Pulmonary artery endothelial cell (primary cell): ENCODE measurements at places on chromosomes 5 and 9.

DNA sequence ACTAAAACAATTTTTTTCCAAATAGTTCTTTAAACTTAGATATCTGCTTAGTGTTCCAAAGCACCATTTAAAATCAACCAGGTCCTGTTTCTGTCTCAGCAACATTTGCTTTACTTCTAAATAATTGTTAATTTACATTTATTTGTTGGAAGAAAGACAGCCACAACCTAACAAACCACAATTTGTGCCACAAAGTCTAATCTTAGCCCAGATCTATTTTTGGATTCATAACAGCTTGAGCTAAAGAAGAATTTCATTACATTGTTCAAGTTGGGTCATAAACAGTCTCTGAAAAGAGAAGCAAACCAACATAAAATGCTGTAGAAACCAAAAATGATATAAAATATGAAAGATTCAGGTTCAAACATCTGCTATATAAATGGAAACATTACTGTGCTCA lies 24.4 kb downstream of the MLLT3 start:
- DNase-seq, result no peak

- DNase-seq, result no peak
These were observed 911 bp upstream of the PIK3R1 start for GRCh38 chr5:68214482-68215207.

DNA sequence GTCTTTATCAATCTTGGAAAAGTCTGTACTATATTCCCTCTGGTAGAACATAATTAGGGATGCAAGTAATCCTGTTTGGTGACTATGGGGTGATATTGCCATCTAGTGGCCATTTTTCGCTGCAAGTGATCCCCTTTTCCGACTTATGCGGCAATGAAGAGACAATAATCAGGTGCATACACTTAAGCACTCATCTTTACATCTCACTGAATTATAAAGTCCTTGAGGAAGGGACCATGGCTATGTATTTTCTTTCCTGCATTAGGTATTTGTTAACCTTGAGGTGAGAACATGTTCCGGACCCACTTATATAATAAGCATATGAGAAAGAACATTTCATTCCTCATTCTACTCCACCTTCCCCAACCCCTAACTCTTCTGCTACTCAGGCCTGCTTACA lies 19.6 kb upstream of the LIX1 start:
- DNase-seq, result peak; percentile 62

DNA sequence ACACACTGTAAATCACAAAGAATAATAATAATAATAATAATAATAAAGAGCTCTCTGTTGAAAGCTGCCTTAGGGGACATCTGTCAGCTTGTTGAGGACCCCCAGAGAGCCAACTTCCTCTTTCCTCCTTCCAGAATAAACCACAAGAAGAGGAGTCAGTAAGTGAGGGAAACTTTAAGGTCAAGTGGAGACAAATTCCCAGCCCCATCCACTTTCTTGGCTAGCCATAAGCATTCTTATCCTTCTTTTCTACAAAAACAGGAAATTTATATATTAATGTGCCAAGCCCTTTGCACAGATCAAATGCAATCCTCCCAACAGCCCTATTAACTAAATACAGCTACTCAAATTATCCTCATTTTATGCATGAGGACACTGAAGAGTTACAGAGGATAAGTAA lies 9.4 kb upstream of the C5orf58 start:
- DNase-seq, result no peak

DNA sequence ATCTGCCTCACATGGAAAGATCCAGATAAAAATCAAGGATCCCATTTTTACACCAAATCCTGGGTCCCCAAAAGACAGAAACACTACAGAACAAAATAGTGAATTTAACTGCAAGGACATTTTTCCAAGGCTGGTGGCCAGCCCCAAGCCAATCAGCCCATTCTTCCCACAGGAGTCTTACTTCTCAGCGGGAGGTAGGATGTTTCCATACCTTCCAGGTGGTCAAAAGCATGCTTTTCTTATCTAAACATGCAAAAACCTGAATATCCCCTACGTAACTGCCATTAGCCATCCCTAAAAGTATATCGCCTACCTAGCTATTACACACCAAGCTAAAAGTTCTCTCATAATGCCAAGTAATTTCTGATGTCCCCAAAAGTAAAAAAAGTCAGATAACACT lies 20.6 kb downstream of the TMEM161B start:
- no peak for DNase-seq

DNA sequence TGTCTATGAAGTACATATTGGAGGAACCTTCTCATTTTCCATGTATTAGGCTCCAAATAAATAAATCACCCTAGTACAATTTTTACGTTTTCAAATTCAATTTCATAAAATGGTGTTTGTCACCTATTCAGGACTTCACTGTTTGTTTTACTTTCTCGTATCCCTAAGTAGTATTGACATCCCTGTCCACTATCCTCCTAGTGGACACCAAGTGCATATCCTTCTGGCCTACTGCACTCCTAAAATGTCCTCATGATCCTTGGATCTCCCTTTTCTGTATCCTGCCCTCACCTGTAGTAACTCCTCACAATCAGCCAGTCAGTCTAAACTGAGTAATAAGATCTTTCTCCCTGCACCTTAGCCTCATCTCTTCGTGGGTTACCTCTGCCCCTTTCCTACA lies 539.9 kb downstream of the DMRTA1 start:
- DNase-seq, result no peak

DNA sequence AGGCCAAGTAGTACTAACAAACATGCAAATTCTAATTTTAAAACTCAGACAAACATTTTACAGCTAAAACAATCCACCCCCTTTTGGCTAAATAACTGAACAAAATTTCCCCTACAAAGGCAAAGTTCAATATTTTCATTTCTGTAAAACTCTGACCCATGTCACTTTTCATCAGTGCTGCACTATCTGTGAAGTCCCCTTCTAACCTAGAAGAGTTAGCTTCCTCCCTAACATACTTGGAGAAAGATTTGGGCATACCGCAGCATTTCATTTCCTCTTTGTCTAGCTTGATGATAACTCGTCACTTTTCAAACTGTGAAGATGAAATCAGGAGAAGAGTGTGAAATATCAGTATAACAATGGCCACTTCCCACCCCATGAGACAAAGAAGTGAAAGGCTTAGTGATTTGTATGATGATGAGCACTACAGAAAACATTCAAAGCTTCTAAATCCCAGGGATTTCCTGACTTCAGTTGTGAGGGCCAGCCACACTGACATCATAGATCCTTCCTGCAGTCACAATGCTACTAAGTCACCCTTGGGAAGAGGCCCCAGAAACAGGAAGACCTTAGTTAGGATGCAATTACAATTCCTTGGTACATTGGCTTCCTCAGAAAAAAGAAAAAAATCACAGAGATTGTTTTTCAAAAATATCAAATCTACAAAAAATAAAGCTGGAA lies at the start of gene FAM81B:
TSS of gene FAM81B (plus strand) at position 555 of the 681 bp plus-strand sequence. CDS start at position 579, 24 bp downstream.
- peak; percentile 58 for DNase-seq

DNA sequence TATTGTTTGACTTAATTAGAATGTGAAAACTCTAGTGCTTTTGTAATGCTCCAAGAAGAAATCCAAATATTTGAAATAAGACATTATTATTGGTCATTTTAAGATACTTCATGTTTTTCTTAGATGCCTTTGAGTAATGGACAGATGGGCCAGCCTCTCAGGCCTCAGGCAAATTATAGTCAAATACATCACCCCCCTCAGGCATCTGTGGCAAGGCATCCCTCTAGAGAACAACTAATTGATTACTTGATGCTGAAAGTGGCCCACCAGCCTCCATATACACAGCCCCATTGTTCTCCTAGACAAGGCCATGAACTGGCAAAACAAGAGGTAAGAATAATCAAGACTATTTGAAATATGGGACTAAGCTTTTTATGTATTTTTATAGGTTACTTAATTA lies 69.2 kb upstream of the SREK1 start:
- no peak for DNase-seq

DNA sequence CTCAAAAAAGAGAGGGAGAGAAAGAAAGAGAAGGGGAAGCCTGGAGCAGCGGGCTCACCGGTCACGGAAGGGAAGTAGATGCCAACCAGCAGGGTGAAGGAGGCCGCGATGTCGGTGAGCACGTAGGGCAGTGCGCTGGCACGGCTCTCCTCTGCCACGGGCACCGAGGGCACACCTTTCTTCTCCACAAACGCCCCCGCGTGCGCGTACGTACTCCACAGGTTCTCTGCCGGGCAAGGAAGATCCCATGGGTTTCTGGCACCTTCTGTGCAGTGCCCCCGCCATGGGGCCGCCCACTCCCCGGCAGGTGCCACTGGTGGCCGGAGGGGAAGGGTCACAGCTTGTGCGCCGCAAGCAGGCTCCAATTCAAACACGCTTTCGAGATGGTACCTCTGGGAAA lies 30.3 kb downstream of the SLC12A7 start:
- no peak for DNase-seq

GRCh38 chr9:131635892-131636291 lies 90.6 kb downstream of the PRRT1B start:
- DNase-seq, result no peak

GRCh38 chr5:36059571-36060419 lies 6.9 kb downstream of the UGT3A2 start:
- no peak for DNase-seq

DNA sequence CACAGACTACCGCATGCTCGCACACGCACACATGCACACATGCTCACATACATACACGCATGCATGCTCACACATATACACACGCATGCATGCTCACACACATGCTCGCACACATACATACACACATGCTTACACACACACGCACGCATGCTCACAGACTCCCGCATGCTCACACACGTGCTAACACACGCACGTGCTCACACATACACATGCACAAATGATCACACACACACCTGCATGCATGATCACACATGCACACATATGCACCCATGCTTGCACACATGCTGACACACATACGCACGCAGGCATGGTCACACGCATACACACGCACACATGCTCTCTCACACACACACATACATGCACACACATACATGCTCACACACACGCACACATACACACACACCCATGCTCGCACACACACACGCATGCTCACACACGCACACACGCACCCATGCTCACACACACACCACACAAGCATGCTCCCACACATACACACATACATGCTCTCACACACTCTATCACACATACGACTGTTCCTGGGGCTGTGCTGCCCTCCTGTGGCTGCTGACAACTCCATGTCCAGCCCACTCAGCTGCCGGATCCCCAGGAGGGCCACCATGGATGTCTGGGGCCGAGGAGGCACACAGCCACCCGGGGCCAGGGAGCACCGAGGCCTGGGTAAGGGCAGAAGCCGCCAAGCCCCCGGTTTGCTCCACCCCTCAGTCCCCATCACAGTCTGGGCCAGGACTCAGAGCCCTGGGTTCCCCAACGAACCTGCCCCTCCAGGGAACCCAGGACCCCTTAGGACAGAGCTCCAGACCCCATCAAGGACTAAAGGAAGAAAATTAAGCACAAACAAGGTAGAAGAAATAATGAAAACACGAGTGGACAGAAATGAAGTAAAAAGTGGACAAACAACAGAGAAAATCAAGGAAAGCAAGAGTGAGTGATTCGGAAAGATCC lies 31.4 kb upstream of the EGFL7 start:
- peak; percentile 58 for DNase-seq

GRCh38 chr5:167283691-167284090 lies 1007.8 kb upstream of the WWC1 start:
- no peak for DNase-seq

DNA sequence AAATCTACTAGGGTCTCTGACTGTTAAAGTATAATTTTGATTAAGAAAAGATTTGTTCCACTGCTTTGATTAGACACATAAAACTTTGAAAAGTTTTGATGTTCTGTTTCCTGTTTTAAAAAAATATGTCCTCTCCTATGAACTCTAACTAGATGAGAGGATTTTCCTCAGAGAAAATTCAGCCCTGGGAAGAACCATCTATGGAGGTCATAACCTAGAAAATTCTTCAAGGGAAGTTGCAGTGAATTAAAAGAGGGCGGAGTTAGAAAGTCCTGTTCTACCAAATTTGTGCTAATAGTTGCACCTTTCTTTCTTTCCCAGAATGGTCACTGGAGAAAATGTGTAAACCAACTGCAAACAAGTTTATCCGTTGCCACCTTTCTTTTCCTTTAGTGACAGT lies 27.7 kb downstream of the PIK3R1 start:
- no peak for DNase-seq

GRCh38 chr5:109959652-109960051 lies 269.9 kb downstream of the MAN2A1 start:
- DNase-seq, result no peak

DNA sequence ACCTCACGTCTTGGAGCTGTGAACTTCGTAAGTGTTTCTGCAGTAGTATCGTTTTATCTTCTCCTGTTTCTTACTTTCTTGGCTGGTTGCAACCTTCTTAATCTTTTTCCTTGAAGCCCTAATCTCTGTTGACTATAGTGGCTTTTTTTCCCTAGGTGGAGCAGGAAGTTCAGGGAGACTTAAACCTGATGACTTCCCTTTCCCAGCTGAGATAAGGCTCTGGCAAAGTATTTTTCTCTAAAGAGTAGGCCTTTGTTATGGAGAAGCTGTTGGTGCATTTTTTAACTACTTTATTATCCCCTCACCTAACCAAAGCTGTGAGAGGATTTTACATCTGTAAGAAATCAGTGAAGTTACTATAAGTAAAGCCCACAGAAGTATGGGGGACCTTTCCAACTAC lies 723.1 kb upstream of the RIOK2 start:
- DNase-seq, result no peak

DNA sequence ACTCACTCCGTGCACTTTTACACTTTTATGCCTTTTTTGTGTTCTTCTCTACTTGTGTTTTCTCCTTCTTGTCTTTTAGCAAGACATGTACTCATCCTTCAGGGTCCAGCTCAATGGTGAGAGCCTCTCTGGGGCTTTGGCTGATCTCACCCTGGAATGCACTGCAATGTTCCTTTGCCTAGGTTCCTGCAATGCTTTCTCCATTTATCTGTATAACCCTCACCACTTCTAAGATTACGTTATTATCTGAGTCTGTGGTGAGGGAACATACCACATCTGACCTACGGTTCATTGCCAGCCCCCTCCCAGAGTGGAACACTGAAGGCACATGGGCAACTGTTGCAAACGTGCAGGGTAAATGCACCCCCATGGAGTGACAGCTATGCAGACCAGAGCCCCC lies 47.3 kb downstream of the KCNIP1 start:
- DNase-seq, result no peak

GRCh38 chr5:32193591-32193990 lies 19.5 kb upstream of the GOLPH3 start:
- DNase-seq, result peak; percentile 86

DNA sequence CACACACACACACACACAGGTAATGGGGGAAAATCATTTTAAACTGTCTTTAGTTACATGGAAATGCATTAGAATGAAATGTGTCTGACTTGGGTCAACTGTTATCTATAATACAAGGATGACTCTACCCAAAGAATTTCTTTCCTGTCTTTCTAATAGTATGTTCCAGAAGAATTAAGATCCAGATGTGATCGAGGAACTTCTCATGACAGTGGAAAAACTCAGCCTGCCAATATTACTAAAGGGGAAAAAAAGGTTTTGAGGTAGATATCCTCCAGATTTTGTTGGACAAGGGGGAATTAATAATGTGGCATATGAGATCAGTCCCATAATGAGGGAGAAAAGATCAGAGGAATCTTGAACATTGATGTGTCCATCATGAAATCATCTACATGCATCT lies 190.6 kb upstream of the MAP3K1 start:
- DNase-seq, result no peak

- no peak for DNase-seq
These were observed 312.6 kb downstream of the TMEM232 start for GRCh38 chr5:110413856-110414255.

GRCh38 chr9:101514071-101514470 lies 19.6 kb upstream of the RNF20 start:
- no peak for DNase-seq

- DNase-seq, result no peak
These were observed 21.6 kb upstream of the NNT start for GRCh38 chr5:43581398-43581797.
